ENCODE measurements at places on chromosomes 1 and 21.
A peak's percentile ranks its signal among the peaks of the same experiment; 100 is the strongest.

DNA sequence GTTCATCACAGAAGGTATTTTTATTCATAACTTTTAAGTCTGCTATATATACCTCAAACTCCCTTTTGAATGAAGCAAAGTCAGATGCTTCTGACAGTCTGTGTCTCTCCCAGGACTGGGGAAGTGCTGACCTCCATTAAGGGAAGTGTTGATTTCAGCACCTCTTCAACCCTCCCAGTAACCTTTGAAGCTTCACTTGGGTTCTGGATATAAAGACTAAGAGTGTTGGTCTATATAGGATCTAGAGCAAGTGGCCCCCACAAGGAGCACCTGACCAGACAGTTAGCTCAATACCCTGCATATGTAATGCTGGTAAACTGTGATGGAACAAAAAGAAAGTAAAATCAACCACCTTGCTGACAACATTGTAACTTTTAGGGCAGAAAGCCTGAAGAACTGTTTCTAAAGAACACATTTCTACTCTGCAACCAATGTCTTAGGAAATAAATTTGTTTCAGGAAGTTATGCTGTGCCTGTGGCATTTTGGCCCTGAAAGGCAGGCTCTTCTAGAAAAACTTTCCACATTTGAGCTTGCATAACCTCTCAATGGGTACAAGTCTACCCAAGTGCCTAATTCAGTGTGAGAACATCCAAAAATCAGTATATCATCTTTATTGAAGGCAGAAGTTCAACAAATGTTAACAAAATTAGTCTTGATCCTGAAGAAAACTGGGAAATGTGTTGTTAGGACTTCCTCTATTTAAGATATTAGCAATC, 865 bp upstream of the PTPN22 start:
- DNase-seq = no peak

DNA sequence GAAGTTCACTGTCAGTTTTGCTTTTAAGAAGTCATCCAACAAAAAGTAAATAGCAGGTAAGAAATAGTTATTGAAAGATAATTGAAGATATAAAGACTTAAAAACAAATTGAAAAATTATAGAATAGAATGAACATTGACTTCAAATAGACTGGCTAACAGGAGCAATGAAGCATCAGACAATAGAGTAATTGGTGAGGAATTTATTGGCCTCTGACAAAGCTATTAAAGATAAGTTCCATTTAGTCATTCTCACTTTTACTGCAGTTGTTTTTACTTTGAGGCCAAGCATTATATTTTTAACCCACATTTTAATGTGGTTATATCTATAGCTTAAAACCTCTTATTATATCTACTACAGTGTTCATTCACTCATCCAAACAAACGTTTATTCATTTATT, 228.8 kb upstream of the ADGRL2 start:
- no peak for DNase-seq

DNA sequence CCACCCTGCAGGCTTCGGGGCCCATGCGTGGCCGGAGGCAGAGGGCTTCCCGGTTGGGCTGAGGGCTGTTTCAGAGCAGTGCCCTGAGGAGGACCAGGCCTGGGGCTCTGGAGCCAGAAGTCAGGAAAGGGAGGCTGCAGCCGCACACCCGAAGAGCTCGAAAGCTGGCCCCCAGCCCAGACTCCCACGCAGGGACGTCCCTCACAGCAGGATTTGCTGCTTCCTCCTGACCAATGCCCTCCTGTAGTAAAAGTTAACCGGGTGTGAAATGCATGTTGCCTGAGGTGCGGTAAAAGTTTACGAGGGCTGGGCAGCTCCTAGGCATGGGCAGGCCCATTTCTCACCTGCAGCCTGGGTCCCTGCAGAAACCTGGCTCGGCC, 101.5 kb upstream of the ARHGEF16 start:
- no peak for DNase-seq

DNA sequence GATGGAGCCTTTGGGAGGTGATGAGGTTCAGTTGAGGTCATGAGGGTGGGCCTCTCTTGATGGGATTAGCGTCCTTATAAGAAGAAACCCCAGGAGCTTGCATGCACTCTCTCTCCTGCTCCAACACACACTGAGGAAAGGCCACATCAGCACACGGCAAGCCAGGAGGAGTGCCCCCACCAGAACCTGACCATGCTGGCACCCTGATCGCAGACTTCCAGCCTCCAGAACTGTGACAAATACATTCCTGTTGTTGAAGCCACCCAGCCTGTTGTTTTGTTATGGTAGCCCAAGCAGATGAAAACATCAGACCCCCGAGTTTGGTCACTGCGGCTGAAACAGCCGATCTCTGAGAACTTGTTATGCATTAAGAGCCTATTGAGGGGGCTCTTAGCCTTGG, 64.8 kb upstream of the SOD1 start:
- no peak for DNase-seq

- DNase-seq = peak; percentile 62
These were observed 25.8 kb downstream of the CD247 start for GRCh38 chr1:167492481-167492910.

- no peak for DNase-seq
These were observed 348.7 kb downstream of the PBX1 start for GRCh38 chr1:164907666-164908065.

GRCh38 chr1:88737338-88737927, 53.4 kb downstream of the PKN2 start:
- DNase-seq = no peak

- no peak for DNase-seq
These were observed 64.8 kb upstream of the GNG4 start for GRCh38 chr1:235714205-235714897.

- no peak for DNase-seq
These were observed 114.1 kb downstream of the UCK2 start for GRCh38 chr1:165941531-165941930.
